ENCODE measurements at places on chromosomes 7 and 10.

DNA sequence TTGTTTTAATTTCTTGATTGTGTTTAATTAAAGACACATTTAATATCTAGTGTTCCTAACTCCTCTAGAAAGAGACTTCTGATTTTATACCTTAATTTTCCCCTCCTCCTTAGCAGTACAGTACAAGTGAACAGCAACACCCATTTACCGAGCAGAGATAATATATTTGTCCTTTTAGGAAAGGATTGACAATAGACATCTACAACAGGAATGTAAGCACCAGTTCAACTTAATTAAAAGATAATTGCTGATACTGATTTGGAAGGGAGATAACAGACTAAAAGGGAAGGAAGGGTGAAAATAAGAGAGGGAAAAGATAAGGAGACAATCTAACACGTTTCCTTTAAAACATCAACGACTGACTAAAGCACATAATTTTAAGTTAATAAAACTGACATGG lies 119.3 kb downstream of the SRPK2 start:
- peak; percentile 39 for DNase-seq

- no peak for DNase-seq
Measured at GRCh38 chr10:2984682-2985081, 82.7 kb upstream of the PFKP start.

DNA sequence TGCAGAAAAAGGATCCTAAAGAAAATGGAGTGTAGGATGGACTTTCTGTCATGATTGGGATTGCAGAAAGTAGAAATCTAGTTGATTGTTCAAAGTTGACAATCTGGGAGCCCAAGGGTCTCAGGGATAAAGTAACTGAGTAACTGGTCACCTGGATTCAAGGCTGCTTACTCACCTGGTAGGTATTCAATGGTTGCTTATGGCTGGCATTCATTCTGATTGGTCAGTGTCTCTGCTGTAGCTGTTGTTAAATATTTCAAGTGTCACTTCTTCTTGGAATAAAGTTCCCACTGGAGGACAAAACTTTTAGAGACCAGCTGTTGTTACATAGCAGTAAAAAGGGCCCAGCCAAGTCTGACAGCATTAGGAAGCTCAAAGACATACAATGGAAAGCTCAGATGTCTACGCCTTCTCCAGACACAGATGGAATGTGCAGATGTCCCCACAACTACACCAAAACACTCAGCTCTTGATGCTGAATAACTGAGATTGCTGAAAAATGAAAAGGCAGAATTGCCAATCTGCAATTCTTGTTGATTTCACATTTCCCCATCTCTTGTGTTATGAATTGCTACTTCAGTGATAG lies 106.9 kb downstream of the ZNF467 start:
- DNase-seq = no peak

GRCh38 chr7:22193450-22193983 lies 163.4 kb downstream of the RAPGEF5 start:
- DNase-seq = no peak

GRCh38 chr10:16832351-16833080 lies 15.3 kb upstream of the RSU1 start:
- DNase-seq = no peak

DNA sequence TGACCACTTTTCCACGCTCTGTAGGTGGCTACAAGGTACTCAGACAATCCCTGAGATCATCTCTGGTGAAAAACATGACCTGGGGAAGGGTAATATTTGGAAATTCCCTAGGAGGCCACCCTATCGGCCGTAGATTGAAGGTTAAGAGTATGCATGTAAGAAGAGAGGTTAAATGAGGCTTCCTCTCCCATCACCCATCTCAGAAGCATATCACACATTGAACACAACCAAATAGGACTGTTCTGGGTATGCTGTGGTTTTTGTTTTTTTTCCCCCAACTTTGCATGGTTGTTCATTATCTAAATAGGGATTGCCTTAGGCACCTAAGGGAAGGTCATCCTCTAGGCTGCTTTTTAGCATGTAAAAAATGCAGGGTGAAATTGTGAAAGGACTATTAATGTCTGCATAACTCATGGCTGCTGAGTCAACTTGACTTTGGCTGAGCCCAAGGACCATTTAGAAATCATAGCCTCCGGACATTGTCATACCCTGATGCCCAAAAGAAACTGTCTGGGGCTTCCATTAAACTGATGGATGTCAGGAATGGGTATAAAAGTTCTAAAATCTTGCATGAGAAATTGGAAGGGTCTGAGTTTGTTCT lies 24.7 kb upstream of the ST8SIA6 start:
- no peak for DNase-seq

DNA sequence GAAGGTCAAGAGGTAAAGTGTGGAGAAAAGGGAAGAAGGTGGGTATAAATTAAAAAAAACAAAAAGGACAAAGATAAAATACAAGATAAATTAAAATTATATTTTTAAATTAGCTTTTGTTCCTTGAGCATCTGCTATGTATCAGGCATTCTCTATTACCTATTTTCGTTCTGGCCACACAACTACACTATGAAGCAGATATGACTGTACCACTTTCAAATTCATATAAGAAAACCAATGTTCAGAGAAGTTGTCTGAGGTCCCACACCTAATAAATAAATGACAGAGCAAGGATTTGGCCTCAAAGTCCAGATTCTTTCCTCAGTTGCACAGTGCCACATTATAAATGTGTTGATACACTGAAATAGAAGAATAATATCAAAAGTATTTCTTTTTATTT lies 103.8 kb upstream of the PCDH15 start:
- DNase-seq = no peak

DNA sequence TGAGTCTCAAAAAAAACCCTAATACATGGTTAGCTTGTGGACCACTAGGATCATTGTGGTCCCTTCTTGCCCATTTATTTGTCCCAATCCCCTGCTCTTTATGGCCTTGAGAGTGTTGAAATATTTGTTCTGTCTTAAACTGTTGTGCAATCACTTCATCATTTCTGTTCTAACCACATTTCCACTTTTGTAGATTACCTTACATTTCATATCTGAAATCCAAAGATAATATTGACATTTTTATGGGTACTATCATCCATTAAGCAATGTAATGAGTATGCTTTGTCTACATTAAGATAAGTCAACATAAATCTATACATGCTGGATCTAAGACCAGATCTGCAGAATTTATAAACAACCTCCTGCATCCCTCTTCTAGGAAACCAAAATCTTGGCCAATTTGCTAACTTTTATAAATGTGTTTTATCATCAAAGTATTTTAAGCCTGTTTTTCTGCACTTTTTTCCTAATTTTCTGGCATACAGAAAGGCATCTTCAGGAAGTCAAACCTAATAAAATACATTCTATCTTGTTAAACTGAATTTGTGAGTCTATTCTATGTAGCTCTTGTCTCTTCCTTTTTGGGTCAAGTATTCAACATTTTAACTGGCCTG lies 359.4 kb upstream of the CELF2 start:
- DNase-seq = peak; percentile 2

DNA sequence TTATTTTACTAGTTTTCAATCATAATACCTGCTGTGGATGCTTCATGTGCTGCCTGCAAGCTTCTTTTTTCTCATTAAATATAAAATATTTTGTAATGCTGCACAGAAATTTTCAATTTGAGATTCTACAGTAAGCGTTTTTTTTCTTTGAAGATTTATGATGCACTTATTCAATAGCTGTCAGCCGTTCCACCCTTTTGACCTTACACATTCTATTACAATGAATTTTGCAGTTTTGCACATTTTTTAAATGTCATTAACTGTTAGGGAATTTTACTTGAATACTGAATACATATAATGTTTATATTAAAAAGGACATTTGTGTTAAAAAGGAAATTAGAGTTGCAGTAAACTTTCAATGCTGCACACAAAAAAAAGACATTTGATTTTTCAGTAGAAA lies 103.0 kb downstream of the PTEN start:
- no peak for DNase-seq

DNA sequence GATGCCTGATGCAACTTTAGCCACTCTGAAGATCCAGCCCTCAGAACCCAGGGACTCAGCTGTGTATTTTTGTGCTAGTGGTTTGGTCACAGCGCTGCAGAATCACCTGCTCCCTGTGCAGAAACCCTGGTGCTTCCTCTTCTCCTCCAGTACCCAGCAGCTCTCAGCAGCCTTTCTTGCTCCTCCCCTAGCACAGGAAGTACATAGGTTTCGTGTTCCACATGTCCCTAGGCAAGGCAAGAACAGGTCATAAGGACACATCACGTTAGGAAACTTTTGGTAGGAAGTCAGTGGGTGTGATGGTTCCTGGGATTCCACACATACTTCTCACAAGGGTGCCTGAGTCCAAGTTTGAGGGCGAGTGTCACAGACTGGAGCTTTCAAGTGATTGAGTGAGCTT lies 167.9 kb upstream of the PRSS1 start:
- no peak for DNase-seq

DNA sequence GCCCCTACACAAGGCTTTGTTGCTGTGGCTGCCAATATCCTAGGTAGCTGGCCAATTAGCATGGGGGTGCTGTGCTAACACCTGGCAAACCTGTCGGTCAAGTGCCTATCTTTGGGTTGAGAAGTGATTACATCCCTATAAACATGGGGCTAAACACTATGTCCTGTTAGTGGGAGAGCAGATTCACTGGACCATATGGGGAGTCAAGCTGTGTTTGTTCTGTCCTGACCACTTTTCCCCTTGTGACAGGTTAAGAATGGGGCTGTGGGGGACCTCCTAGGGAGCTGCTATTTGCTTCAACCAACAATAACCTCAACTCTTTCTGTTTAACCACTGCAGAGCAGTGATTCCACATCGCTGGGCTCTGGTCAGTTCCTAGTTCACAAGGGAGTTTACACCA lies 151.5 kb upstream of the AOAH start:
- DNase-seq = no peak

DNA sequence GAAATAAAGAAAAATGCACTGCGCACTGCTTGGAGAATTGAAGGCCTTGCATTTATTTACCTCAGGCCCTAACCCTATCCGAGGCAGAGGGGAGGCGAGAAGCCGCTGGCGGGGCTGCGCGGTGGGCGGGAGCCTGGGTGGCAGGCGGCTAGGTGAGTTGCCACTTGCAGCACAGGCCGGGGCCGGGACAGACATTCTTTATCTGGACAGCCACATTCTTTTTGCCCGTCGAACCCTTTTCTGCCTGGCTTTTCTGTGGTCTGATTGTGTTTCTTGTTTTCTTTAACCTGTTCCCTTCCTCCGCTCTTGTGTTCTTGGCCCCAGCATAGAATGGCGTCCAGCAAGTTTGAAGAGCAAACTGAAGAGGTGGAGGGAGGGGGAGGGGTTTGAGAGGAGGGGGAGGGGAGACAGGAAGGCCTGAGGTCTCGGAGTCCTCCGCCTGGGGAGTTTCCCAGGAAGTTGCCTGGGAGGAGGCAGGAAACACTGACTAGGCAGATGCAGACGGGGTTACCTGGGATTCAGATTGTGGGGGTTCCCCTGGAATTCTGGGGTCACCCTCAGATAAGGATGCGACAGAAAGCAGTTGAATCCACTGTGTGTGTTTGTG lies 5.1 kb downstream of the SHH start:
- DNase-seq = no peak

DNA sequence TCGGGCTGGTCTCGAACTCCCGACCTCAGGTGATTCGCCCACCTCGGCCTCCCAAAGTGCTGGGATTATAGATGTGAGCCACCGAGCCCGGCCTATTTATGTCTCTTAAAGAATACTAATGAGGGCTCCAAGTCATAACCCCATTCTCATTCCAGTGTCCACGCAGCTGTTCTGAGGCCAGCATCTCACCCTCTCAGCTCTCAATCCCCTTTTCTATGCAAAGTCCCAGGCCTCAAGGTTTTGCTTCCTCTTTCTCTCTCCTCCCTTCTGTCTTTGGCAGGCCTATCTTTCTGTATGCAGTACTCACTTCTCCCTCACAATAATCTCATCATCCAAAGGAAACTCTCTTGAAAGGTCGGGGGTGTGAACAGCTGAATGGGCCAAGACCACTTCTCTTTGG lies 28.0 kb upstream of the VSIR start:
- DNase-seq = peak; percentile 12

GRCh38 chr7:100065452-100066186 lies 15.9 kb downstream of the ZNF3 start:
- DNase-seq = peak; percentile 69

GRCh38 chr10:129523031-129523722 lies 56.1 kb downstream of the MGMT start:
- no peak for DNase-seq

- DNase-seq = no peak
Measured at GRCh38 chr10:130805635-130806030, 505.9 kb downstream of the TCERG1L start.

DNA sequence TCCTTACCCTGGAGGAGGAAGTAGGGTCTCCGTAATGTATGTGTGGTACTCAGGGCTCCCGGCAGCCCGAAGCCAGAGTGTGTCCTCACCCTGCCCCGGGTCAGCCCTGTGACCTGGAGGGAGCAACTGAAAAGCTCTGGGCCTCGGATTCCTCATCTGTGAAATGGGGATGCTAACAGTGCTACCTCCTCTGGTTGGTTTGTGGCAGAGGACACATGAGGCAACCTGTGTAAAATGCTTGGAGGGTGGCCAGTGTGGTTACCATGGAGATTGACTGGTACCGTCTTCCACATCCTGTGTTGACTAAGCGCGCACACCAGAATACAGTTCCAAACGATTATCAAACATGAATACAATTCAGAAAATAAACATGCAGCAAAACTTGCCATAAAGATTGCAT lies 163.8 kb upstream of the KLF6 start:
- no peak for DNase-seq
